Smooth muscle cell of trachea (primary cell): ENCODE measurements at places on chromosomes 1 and 21. TPM values are rescaled to one million over a fixed set of nuclear protein-coding genes. Genes with fewer than 3 reads are reported as not detected.

SLC1A7 gene
- 0.73 and 1.2 TPM in 2 replicates for total RNA-seq

CRYAA gene
- total RNA-seq = not detected in 2 replicates

ZNF496 gene
- total RNA-seq = 19.9 and 22.2 TPM in 2 replicates

FCRLA gene
- total RNA-seq = 1.5 and 2.3 TPM in 2 replicates

LINGO4 gene
- not detected in 2 replicates for total RNA-seq

MAN1C1 gene
- 4.7 and 12.1 TPM in 2 replicates for total RNA-seq

ARTN gene
- total RNA-seq = under 0.01 and 0.29 TPM in 2 replicates

LCE1D gene
- not detected in 2 replicates for total RNA-seq

CD164L2 gene
- total RNA-seq = not detected in 2 replicates

DSCAM gene
- total RNA-seq = under 0.01 TPM in 1 of 2 replicates, not detected in the other
